Thymus (tissue), 14 donors: ENCODE measurements at places on chromosomes 4 and X.
A peak's percentile ranks its signal among the peaks of the same experiment; 100 is the strongest.

- peak; percentile 53 for DNase-seq
Measured at GRCh38 chr4:16225863-16226815, at the start of gene TAPT1. TSS of gene TAPT1 (minus strand) at chr4:16226471. CDS start at chr4:16226457, 14 bp downstream.

DNA sequence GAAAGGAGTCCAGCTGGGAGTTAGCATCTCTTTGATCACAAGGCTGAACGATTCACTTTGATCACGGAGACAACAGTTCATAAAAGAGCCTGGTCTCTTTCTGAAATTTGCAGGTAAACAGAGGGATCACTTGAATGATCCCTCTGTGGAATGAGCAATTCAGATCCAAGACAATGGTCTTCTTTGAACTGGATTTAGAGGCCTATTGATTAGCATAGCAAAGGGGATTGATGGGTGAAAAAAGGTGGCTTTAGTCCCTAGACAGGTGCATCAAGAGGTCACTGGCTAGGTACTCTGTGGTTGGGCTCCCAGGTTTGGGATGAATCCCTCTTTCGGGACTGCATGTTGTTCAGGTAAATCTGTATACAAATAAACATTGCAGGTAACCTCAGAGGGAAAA lies 223.8 kb upstream of the TAPT1 start:
- no peak for DNase-seq

- no peak for DNase-seq
Measured at GRCh38 chr4:70080205-70080604, 30.0 kb downstream of the HTN1 start.

- DNase-seq, result no peak
Measured at GRCh38 chrX:63513825-63514568, 162.9 kb upstream of the SPIN4 start.

GRCh38 chr4:13765539-13765938 lies 138.0 kb upstream of the BOD1L1 start:
- no peak for DNase-seq

- DNase-seq, result no peak
Measured at GRCh38 chr4:188006285-188006848, 10.8 kb downstream of the ZFP42 start.

DNA sequence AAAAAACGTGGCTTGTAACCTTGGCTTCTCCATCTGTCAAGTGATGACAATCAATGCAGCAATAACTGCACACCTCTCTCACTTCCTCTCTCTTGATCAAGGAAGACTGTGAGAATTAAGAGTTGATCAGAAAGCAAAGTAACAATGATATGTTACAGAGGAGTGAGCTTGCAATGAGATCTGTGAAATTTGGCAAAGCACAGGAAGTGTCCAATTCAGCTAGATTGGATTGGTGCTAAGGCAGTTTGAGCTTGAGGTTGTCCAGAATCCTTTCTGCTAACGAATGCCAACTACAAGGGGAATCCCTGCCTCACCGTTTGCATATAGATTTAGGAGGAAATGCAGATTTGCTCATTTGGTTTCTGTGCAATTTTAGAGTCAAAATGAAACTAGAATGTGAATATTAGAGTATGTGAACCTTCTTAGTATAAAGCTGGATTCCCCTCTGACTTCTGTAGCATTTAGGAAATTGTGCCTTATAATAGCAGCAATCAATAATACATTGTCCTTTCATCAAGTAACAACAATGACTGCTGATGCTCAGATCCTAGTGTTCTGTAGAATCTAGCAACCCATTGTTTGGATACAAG lies 346.4 kb downstream of the PTTG2 start:
- no peak for DNase-seq

- peak; percentile 87 for DNase-seq
Measured at GRCh38 chrX:107716816-107717700, 58.5 kb downstream of the TSC22D3 start.

DNA sequence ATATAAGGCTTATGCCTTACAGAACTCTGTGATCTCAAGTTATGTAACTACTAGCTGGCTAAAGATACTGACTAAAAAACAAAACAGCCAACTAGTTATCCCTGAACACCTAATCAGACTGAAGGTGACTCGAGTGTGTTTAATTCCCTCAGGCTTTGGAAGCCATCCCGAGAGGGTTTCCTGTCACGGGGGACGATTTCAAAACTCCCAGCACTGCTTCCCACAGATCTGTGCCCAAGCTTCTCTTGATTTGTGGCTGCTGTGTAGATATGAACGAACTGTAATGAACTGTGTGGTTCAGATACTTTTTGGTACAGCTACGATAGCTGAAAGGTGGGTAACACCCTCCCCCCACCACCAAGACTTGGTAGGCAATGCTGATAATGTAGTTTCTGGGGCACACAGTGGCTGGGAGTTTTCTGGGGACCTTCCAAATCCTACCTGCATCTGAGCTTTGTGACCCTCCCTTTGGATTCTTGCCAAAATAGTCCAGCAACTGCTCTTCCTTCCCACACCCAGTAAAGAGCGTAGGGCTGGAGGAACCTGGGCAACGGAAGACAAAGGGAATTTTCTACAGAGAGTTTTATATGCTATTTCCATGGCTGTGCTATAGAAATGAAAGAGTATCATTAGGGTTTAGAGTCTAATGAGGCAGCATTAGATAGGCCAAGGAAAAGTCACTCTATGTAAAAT lies 148.8 kb downstream of the MGST2 start:
- DNase-seq, result no peak

DNA sequence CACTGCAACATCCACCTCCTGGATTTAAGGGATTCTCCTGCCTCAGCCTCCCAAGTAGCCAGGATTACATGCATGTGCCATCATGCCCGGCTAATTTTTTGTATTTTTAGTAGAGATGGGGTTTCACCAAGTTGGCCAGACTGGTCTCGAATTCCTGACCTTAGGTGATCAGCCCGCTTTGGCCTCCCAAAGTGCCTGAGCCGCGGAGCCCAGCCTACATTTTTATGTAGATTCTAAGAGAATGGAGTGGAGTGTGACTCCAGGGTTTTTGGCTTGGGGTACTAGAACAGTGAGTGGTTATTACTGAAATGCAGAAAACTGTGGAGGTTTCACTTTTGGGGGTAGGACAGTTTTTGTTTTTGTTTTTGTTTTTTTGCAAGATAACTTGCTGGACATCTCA lies 806.0 kb downstream of the ADGRL3 start:
- DNase-seq, result no peak

GRCh38 chrX:65999563-66000148 lies 40.2 kb downstream of the VSIG4 start:
- no peak for DNase-seq

DNA sequence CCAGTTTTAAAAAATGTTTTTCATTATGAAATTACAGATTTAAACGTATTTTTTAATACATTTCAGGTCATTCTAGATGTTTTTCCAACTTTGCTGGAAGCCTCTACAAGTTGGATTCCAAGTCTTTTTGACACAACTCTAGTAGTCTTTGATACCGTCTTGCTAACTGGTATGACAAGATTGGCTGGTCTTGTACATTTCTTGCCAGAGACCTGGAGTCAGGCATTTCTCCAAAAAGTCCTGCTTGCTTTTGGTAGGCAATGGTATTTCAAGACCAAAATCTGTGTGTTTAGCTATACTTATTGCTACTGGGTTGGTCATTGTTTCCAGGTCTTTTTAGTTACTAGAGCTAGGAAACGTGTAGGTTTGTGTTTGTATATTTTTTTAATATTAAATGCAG lies 64.6 kb downstream of the SLAIN2 start:
- no peak for DNase-seq

DNA sequence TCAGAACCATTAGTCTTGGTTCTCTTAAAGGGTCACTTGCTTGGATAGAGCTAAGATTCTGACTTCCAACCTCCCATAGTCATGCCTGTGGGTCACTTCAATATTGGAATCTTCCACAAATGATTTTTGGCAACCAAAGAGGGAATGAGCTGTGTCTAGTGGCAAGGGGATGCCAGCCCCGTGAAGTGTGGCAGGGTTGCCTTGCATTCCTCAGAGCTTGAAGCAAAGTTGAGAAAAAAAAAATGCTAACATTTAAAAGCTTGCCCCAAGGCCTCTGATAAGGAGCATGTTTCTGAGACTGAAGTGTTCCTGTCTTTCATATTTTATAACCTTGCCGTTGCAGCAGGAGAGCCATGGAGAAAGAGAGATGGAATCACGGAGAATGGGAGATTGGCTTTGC lies 120.2 kb downstream of the PAPSS1 start:
- DNase-seq, result no peak

DNA sequence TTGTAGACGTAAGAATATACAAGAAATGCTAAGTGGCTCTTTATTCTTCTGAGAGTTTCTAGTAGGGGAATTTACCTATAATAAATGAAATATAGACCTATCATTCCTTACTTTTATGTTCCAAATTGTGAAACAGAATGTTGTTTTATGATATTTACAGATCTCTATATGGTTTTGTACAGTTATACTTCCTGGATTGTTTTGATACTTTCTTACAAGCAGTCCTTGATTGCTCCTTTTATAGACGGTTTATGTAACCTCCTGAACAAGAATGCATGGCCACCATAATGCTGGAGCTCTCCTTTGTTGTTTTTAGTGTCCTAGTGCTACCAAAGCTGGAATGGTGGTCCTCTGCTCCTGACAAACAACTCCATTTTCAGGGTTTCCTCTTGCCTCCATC lies 91.7 kb upstream of the RPA4 start:
- DNase-seq, result no peak

GRCh38 chr4:59597536-59598329 lies 1602.4 kb upstream of the ADGRL3 start:
- DNase-seq, result no peak

GRCh38 chr4:83174844-83175414 lies 60.4 kb upstream of the PLAC8 start:
- DNase-seq, result no peak

- DNase-seq, result no peak
Measured at GRCh38 chr4:43564107-43564506, 671.6 kb downstream of the GRXCR1 start.

DNA sequence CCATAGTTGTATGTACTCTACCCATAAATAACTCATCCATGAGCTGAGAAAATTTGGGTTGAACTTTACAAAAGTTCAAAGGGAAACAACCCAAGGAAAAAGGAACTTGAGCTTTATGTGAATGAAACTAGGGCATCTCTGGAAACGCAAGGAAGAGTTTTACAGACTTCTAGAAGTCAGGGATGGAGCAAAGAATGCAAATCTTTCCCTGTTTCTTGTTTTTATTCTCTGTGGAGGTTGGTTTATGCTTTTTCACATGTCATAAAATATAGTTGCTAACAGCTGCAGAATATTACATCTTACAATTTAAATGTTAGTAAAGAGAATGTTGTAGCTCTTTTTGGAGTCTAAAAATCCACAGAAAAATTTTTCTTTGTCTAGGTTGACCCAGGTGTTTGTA lies 754.1 kb downstream of the PCDH7 start:
- no peak for DNase-seq

GRCh38 chr4:182142176-182143085 lies 100.8 kb upstream of the TENM3 start:
- no peak for DNase-seq
